ENCODE measurements at places on chromosomes 2 and 18.

- DNase-seq, result no peak
These were observed 647.5 kb upstream of the SETBP1 start for GRCh38 chr18:44033144-44033701.

GRCh38 chr2:169258045-169258601, 104.2 kb downstream of the LRP2 start:
- no peak for DNase-seq

DNA sequence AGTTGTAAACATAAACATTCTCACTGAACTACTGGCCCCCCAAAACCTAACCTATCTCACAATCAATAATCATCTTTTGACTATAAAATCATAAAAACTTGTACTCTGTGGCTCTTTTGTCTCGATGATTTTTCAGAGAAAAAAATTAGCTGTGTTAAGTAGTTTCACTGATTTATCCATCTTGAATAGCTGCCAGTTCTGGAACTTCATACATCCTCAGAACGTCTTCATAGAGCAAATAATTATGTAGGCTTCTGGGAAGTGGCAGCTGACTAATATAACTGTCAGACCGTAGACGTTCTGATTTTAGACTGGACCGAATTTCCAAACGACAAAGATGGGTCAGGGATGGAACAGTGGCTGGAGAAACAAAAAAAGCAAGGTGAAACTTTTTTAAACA, 97.3 kb upstream of the CHAC2 start:
- no peak for DNase-seq

- no peak for DNase-seq
These were observed 126.8 kb downstream of the PXDN start for GRCh38 chr2:1617425-1618021.

- no peak for DNase-seq
These were observed 28.7 kb downstream of the ELP2 start for GRCh38 chr18:36158266-36158867.

GRCh38 chr2:14140009-14140550, 492.4 kb upstream of the LRATD1 start:
- DNase-seq, result no peak

DNA sequence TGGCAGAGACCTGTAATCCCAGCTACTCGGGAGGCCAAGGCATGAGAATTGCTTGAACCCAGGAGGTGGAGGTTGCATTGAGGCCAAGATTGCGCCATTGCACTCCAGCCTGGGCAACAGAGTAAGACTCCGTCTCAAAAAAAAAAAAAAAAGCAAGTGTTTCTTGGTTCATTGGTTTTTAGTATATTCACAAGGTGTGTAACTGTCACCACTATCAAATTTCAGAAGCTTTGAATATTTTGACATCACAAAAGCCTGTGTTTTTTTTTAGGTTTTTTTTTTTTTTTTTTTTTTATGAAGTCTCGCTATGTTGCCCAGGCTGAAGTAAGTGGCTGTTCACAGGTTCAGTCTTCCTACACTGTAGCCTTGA, 16.7 kb downstream of the DDX1 start:
- DNase-seq, result no peak

DNA sequence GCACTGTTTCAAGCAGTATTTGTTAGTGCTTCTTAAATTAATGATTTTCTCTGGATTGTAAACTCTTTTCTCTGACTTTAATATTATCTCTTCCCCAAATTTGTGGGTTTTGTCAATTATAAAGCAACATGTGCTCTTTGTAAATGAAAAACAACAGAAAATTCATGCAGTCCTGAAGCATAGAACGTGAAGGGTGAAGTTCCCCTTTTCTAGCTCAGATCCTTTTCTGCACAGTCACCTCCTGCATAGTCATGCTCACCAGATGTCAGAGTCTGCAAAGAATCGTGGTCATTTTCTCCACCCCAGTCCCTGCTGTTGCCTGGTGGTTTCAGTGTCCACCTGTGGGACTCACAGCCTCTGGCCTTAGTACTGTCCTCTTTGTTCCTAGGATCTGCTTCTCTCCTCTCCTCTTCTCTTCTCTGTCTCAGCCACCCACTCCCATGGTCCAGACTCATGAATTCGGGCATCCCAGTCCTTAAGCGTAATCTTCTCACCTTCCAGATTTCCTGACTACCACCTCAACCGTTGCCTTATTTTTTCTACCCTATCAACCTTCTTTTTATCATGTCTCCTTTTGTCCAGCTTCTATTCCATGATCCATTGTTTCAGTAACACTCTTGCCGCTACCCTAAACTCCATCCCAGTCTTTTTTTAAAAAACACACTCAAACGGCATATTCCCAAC, 229.1 kb downstream of the RTP5 start:
- DNase-seq, result peak; percentile 41

- DNase-seq, result peak; percentile 66
These were observed 42.3 kb downstream of the SPRED2 start for GRCh38 chr2:65390134-65390533.

- no peak for DNase-seq
These were observed 79.8 kb downstream of the C1QL2 start for GRCh38 chr2:119078796-119079195.

DNA sequence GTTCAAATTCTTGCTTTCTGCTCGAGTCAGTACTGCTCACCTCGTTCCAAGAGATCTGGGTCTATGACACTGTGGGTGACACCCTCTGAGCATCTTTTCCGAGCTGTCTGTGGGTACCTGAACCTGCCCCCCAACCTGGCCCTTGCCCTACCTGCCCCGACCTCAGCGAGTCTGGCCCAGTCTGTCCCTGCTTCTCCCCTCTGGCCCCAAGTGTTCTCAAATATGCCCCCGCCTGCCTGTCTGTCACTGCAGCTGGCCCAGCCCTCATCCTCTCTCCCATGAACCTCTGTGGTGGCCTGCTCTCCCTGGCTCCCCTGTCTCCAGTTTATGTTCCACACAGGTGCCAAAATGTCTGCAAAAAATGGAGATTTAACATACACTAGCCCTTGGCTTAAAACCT, 11.8 kb downstream of the IL1R1 start:
- DNase-seq, result no peak

DNA sequence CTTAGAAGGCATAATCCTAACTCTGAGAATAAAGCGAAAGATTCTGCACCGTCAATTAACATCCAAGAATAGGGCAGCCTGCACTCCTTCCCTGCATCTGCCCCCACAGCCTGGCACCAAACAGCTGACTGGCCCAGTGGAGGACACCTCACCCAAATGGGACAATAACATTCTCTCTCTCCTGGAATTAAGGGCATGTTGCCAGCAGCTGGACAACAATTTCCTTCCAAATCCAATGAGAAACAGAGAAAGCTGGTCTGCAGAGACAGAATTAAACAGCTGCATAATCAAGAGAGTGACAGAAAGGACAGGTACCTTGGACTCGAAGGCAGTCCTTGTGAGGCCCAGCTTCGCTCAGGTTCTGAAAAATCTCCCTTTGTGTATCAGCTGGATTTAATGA, 15.0 kb downstream of the COX7A2L start:
- no peak for DNase-seq

DNA sequence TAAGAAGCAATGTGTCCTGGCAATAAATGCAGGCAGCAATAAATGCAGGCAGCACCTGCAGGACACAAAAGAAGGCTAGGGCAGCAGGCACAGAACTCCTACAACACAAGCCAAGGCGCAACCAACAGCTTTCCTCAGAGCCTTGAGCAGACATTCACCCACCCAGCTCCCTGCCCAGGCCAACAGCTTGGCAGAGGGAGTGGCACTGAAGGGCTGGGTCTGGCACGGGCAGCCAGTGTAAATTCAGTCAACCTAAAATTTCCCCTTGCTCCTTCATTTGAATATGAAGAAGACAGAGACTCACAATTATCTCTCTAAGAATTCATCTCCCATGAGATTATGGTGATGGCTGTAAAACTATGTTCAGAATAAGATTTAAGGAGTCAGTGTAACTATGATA, 35.4 kb downstream of the AAK1 start:
- no peak for DNase-seq

DNA sequence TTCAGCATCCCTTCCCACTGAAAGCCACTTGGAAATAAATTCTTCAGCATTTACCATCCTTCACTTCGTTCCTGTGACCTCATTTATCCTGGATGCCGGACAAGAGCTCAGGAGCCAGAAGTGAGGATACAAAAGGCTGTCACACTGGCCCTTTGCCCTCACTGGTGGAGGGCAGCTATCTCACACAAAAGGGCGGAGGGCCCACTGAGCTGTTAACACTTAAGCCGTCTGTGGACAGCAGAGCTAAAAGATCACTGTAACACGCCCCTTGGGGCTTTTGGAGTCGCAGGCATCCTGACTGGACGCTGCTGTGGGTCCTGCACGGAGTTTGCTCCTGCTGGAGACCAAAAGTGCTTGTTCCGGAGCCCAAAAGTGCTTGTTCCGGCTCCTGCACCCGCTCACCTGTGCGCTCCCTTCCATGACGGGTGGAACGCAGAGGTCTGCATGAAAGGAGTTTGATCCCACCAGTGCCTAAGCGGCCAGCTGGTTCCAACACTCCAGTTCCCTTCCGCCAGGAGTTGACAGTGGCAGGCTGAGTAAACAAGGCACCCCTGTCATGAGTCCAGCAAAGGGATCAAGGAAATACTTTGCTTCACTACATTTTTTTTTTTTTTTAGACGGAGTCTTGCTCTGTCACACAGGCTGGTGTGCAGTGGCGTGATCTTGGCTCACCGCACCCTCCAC, 572.0 kb upstream of the LINC00305 start:
- DNase-seq, result no peak

DNA sequence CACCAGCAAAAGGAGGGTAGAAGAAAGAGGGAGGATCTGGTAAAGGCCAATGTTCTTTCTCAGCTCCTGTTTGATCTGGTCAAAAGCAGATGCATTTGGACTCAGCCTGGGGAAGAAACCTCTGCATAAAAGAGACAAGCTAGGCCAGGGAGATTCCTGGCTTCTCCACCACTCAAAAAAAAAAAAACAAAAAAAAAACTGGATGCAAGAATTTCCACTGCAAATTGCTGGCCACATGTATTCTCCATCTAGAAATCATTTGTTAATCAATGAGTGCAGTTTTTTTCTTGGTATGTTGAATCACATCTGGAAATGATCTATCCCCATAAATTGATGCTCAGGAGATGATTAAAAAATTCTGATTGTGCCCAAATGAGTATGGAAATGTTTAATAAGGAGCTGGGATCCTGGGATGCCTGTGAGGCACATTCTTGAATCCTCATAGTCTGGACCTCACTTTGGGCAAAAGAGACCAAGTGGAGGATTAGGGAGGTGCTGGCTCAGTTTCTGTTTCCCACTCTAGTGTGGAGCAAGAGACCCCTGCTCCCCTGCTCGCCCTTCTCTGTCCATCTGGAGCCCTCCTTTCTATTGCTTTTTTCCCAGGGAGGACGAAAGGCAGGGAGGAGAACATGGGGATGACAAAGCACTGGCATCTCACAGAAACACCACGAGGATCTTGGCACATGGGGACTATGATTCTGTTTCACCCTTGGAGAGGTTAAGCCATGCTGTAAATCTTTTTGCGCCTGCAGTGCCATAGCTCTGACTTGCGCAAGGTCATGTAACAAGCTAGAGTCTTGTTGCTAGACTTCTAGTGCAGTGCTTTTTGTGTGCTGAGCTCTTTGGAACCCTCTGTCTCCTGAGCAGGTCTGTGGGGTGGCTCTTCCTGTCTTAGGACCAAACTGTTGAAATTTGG, 57.6 kb downstream of the APOB start:
- no peak for DNase-seq

DNA sequence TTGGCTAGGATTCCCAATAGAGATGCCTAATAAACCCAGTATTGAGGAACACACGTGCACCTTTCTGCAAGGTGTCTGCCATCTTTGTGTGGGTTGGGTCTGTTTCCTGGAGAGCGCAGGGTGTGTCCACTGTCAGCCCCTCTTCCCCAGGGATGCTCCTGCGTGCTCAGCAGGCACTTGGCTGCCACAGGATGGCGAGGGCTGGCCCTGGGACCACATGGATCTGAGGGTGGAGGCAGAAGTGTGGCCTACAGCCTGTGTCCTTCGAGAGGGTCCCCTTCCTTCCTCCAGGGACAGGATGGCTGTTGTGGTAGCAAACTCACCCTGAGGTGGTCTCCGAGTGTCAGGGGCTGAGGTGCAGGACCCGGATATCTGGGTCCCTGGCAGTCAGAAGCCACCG, 78.0 kb upstream of the PXDN start:
- no peak for DNase-seq
